ENCODE measurements at places on chromosomes 12 and 14.

DNA sequence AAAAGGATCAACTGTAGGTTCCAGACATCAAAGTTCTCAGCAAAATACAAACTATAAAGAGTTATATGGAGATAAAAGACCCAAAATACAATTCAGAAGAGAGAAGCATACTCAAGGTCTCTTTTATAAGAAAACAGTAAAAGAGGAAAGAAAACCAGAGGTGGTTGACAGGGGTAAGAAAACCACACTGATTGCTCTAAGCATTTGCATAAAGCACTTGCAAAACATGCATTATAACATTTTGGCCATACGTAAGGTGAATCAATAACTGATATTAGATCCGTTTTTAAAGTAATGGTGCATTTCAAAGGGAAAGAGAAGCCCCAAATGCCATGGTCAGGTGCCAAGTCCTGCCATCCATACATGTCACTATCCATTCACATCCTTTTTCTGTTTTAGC lies 5.9 kb downstream of the DDHD1 start:
- DNase-seq = no peak

DNA sequence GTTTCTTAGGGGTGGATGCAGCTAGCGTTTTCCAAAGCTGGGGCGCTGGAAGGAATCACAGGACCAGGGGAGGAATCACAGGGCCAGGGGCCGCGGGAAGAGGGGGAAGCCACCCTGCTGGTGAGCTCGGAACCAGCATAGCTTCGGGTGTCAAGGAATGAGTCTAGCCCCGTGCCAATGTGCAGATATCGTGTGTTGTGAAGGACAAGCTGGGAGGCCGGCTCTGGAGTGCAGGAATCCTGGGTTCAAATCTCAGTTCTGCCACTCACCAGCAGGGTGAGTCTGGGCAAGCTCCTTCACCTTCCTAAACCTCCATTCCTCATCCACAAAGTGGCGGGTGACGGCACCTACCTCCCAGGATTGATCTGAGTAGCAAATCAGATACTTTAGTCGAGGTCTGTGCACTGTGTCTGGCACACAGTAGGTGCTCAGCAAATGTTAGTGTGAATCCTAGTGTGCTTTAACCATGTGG lies 53.6 kb upstream of the RIN3 start:
- DNase-seq = no peak

GRCh38 chr12:50013361-50014147 lies 11.7 kb downstream of the RACGAP1 start:
- no peak for DNase-seq

DNA sequence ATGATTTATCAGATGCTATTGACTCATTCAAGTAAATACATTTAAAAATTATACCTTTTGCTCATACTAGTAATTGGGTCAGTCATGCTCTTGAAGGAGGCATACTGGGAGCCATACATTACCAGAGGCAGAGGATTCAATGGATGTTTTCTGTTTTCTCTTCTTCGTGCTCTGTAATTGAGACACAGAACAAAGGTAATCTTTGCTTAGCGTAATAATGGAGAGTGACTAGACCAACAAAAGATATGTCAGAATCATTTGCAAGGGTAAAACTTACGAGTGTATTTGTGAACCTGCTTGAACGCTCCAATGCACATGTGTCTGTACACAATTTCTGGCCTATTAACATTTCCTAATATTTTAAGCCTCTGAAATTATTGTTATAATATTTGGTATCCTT lies 296.4 kb downstream of the FOXG1 start:
- DNase-seq = no peak

- no peak for DNase-seq
Measured at GRCh38 chr12:3492793-3493042, 1.7 kb downstream of the PRMT8 start.

DNA sequence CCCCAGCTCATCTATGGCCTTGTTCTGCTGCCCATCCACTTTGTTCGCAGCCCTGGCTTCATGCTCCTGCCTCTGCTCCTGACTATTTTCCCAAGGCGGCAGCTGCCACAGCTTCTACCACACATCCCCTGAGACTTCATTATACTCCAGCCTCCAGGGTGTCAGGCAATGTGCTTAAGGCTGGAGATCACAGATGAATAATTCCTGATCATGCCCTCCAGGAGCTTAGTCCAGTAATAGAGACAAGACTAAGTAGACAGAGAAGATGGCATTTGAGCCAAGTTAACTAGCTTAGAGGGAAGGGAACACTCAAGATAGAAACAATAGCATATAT lies 7.1 kb downstream of the TAPBPL start:
- no peak for DNase-seq

- no peak for DNase-seq
Measured at GRCh38 chr12:29734734-29735133, 49.0 kb downstream of the TMTC1 start.

DNA sequence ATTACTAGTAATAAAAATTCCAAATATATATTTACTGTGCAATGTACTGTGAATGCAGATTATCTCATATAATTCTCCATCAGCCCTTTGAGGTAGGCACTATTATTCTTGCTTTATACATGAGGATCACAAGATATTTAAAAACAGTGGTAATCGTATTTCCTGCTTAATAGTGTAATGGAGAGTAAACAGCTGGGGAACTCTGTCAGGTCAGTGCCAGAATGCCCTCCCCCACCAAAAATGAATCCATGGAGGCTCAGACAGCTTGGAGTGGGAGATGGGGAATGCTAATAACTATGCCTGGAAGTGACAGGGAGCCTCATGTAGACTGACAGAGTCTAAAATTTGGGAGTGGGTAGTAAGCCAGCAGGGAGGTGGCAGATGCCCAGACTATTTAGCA lies 153.6 kb downstream of the PAH start:
- DNase-seq = no peak

DNA sequence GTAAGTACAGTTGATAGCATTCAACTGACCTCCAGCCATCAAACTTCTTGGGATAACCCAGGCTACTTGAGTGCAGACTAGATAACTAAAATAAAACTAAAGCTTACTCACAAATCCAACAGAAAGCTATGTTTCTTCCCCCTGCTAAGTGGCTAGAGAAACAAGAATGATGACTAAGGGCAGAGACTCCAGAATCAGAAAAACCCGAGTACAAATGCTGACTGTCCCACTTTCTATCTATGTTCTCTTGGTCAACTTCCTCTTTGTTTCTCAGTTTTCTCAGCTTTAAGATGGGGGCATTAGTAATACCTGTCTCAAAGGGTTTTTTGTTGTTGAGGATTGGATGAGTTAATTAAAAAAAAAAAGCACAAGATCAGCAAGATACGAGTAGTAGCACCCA lies 6.1 kb upstream of the NUAK1 start:
- DNase-seq = no peak

DNA sequence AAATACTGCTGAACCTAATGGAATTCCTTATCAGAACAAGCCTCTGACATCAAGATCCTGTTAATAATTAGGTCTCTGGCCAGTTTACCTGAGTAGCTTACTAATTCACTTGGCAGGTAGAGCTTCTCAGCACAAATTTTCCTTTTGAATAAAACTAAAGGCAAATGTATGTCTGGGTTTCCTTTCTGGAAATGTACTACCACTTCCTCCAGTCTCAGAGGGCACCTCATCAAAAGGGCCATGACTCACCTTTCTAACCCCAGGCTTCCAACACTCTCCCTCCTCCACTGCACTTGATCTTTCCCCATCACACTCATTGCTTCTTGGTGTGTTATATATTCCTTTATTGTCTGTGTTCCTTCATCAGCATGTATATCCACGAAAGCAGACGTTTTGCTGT lies 90.5 kb downstream of the SLC2A13 start:
- no peak for DNase-seq

GRCh38 chr12:29763301-29763683 lies 20.4 kb downstream of the TMTC1 start:
- no peak for DNase-seq

GRCh38 chr14:65164825-65165135 lies 62.5 kb upstream of the MAX start:
- DNase-seq = no peak

DNA sequence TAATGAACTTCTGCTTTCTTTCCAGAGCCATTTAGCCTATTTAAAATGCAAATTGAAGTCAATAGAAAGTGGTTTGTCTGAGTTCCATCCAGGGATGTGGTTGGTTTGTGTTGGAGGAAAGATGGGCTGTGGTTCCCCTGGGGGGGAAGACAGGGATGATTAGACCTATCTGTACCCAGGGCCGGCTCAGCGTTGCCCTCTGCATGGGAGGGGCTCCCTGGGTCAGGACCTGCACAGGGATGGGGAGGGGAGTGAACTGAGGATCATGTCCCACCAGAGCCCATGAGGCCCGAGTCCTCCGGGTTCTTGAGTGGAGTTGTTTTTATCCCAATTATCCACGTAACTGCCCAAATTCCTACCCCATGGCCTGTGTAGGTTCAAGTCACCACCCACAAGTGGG lies 76.9 kb upstream of the SFSWAP start:
- no peak for DNase-seq

GRCh38 chr14:104550861-104551728 lies 28.5 kb upstream of the C14orf180 start:
- DNase-seq = no peak

- no peak for DNase-seq
Measured at GRCh38 chr14:95464514-95464913, 51.9 kb downstream of the SYNE3 start.

DNA sequence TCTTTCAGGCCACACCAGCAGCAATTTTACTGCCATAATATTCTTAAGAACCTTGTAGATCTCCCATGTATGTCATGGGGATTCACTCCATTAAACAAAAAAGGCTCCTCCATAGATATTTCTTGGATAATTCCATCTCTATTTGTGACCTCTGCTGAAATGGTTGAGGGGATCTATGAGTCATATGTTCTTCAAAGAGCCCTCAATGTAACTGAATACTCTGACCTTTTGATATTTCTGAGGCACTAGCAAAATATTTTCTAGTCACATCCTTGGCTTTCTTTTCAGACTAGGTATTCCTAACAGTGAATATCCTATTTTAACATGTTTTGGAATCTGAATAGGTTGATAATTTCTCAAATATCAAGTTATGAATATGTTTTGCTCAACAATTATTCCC lies 6.6 kb downstream of the NELL2 start:
- DNase-seq = no peak

GRCh38 chr14:74207943-74208342 lies 31.3 kb upstream of the VSX2 start:
- DNase-seq = no peak

DNA sequence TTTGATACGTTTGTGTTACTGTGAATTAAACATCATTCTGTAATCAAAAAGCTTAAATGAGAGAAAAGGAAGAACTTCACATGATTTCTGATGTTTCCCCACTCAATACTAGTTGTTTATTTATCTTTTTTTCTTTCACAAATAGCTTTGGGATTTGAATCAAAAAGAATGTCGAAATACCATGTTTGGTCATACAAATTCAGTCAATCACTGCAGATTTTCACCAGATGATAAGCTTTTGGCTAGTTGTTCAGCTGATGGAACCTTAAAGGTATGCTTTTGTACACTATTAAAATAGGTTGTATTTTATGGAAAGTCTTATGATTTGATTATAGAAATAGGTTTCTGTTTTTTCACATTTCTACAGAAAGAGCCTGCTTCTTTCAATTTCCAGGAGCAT lies 41.5 kb downstream of the APAF1 start:
- DNase-seq = no peak

DNA sequence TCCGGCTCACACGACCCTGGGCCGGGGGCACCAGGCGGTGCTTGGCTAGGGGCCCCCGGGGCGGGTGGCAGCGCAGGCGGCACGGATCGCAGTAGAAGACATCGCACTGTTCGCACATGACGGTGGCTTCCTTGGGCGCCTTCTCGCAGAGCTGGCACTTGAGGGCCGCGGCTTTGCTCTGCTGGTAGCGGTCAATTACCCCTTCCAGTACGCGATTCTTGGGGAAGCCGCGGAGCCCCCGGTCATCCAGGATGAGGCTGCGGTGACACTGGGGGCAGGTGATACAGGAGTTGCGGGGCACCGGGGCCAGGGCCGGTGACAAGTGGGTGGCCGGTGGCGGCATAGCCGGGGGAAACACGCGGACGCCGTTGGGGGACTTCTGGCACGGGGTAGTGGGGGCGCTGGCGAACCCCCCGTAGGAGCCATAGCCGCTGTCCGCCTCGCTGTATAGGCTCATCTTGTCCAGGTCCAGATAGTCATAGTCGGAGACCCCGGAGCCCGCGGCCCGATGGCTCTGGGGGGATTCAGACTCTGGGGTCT lies 553 bp downstream of the TRIM9 start:
- no peak for DNase-seq

- DNase-seq = no peak
Measured at GRCh38 chr12:110940933-110941332, 20.6 kb upstream of the MYL2 start.

DNA sequence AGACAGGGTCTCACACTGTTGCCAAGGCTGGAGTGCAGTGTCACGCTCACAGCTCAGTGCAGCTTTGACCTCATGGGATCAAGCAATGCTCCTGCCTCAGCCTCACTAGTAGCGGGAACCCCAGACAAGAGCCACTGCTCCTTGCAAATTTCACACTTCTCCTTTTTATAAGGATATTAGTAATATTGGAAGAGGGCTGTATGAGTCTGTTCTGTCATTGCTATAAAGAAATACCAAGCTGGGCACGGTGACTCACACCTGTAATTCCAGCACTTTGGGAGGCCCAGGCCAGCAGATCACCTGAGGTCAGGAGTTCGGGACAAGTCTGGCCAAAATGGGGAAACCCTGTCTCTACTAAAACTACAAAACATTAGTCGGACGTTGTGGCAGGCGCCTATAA lies 12.9 kb upstream of the ORAI1 start:
- DNase-seq = no peak

DNA sequence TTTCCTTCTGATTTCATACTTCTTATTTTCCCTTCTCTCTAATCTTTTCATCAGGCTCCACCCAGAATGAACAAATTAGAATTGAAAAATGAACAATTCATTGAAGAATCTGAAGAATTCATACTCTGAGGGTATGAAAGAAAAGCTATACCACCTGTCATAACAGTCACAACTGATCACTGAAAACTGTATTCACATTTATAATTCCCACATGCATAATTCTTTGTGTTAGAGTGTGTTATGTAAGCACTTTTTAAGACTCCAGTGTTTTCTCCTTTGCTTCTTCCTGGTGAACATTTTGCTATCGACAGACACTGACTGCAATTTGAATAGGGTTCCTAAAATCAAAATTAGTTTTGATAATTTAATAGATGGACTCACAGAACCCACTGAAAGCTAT lies 271.2 kb downstream of the SLC16A7 start:
- no peak for DNase-seq

- no peak for DNase-seq
Measured at GRCh38 chr14:64060199-64060545, 207.4 kb downstream of the SYNE2 start.
